ENCODE measurements at places on chromosomes 5 and 9.

DNA sequence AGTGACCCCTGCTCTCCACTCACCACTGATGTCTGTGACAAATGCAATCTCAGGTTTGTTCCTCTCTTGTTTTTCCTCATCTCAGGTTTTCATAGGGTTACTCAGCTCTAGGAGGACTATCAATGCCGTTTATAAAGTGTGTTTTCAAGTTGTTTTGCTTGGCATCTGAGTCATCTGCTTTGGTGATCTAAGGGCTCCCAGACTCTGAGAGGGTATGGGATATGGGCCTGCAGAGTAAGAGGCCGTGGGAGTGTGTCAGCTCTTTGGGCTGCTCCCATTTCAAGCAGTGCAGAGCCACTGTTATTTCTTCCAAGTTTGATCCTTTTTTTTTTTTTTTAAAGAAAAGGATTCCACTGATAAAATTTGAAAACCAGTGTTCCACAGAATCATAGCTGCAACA is 46.3 kb downstream of the NNT start:
- no peak for DNase-seq

GRCh38 chr9:113790093-113790492 is 86.0 kb upstream of the ZNF618 start:
- no peak for DNase-seq

GRCh38 chr5:38968665-38969064 is 105.5 kb downstream of the RICTOR start:
- DNase-seq, result no peak

DNA sequence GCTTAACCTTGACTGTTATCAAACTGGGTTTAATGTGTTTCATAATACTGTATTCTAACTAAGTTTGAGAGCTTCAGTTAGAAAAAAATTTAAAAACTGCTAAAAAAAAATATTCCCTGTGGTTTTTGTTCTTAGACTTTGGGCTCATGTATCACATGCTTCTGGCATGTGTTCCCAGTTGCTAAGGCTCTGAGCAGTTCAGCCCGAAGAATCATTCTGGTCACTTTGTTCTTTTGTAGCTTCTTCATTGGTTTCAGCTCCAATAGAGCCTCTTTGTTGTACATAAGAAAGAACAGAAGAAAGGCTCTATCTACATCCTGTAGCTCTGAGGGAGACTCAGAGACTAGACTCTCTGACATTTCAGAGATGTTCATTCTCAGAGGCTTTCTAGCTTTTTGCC is 25.6 kb downstream of the KCNN2 start:
- DNase-seq, result no peak

DNA sequence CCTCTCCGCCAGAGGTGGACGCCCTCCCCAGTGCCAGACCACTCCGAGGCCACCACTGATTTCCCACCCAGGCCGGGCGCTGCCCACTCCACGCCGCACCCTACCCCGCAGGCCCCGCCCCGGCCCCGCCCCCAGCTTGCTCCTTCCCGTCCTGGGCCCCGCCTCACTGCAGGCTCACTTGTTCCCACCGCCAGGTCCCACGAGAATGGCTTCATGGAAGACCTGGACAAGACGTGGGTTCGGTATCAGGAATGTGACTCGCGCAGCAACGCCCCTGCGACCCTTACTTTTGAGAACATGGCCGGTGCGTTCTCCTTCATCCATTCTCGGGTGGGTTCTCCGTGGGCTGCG is 6.5 kb downstream of the LRRC26 start:
- DNase-seq, result no peak
